ENCODE measurements at places on chromosomes 1 and 21.

DNA sequence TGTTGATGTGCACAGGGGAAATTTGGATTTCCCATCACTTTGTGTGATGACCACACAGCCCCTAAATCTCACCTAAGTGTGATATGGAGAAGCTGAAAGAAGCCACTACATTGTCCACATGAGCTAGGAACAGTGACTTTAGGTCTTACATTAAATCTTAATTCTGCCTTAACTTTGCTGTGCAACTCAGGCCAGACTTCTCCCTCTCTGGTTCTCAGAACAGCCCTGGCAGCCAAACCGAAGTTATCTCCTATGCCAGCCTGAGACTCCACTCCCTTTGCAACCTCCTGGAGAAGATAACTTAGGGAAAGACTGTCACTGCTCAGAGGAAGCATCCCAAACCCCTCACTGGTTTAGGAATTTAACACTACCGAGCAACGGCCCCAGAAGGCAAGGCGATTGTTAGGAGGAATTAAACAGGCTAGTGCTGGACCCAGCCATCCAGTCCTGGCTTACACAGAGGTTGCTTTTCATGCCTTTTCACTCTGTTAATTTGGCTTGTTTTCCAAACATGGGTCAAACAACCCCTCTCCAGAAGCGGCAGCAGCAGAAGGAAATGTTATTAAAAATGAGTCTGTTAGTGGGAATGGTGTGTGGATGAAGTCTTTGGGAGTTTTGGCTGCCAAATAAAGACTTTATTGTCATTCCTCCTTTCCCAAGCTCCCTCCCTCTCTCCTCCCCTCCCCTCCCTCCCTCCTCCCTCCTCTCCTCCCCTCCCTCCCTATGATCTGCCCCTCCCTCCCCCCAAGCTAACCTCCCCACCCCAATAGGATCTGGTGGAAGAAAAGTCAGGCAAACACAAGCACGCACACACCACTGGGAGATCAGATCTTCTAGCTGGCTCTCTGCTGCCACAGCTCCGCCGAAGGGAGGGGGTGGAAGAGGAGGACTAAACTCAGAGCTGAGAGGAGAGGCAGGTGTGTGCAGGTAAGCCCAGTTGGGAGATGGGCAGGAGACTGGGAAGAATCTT is at the start of gene PRELP:
Gene PRELP, plus strand, starts transcription at position 795 of the 970 bp plus-strand sequence. CDS start 7,379 bp downstream, outside the sequence.
- DNase-seq: no peak

GRCh38 chr1:29539971-29540370 is 303.6 kb downstream of the PTPRU start:
- no peak for DNase-seq

- DNase-seq: no peak
These were observed 779.6 kb upstream of the ADGRL2 start for GRCh38 chr1:81021134-81021533.

DNA sequence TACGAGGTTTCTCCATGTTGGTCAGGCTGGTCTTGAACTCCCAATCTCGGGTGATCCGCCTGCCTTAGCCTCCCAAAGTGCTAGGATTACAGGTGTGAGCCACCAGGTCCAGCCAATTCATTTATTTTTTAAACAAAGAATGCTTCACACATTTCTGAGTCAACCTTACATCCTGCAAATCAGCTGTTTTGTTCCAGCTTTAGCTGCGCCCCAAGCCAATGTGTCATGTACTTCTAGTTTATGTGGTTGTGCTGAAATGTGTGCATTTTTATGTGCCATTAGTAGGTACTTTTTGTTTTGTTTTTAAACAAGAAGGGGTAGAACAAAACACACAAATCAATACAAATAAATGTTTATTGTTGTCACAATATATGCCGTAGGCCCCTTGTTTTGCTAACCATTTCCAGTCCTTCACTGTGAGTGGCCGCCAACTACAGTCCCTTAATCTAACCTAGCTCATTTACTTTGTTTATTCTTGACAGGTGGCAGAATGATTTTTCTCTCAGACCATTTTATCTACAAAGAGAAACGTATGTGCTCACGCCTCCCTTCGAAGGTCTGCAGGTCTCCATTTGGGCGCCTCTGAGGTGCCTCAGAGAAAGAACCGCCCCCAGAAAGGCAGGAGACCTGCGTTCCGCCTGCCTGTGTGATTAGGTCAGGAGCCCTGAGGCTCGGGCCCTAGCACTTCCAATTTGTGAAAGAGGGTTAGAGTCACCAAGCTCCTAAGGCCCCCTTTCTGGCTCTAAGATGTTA is 2.8 kb upstream of the CASQ2 start:
- no peak for DNase-seq

DNA sequence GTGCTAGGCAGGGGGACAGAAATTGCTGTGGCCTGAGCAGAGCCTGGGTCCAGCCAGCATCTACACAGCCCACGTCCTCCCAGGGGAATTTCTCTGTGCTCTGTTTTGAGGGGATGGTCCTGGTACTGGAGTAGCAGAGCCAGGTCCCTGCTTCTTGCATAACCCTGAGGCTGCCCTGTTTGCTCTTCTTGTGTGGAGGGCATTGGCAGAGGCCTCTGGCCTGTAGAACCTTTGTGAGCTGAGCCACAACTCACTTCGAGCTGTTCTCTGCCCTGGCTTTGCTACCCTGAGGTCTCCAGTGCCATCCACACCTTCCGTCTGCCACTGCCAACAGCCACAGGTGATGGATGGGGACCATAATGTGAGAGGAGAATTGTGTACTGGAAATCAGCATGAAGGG is 101.9 kb downstream of the KCNJ15 start:
- no peak for DNase-seq

GRCh38 chr1:11528611-11529261 is 49.8 kb downstream of the DISP3 start:
- no peak for DNase-seq

GRCh38 chr1:173056365-173056764 is 5.6 kb upstream of the TNFSF18 start:
- no peak for DNase-seq

DNA sequence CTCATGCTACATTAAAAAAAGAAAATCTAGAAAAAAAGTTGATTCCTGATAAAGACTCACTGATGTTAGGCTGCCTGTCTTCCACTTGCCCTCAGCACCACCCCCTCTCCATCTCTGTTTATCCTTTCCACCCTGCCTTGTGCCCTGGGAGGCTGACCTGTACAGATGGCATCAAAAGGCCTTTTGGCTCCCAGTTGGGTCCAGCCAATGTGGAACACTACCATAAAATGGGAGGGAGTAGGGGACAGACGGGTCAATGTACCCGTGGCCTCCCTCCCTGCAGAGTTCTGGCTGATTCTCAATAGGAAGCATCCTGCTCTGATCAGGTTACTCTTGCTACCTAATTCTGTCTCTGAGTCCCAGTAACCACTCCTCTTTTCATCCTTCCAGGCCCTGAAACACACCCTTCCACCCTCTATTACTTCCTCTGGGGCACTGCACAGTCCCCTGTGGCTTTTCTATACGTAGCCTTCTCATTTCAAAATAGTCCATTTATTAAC is 300.0 kb downstream of the HHIPL2 start:
- DNase-seq: no peak

- no peak for DNase-seq
These were observed 16.4 kb upstream of the RNF186 start for GRCh38 chr1:19831441-19831840.
